ENCODE measurements at places on chromosomes 11 and 22.
A peak's percentile ranks its signal among the peaks of the same experiment; 100 is the strongest.

- no peak for DNase-seq
These were observed 30.9 kb downstream of the PTPRJ start for GRCh38 chr11:48011102-48011797.

GRCh38 chr11:132228746-132229325 lies 858.4 kb downstream of the NTM start:
- no peak for DNase-seq

- no peak for DNase-seq
These were observed 81.7 kb downstream of the BARX2 start for GRCh38 chr11:129457321-129457720.

- DNase-seq, result no peak
These were observed 6.7 kb downstream of the HPX start for GRCh38 chr11:6433998-6434660.

- DNase-seq, result no peak
These were observed 29.1 kb upstream of the BIRC3 start for GRCh38 chr11:102287964-102288724.

- no peak for DNase-seq
These were observed 41.2 kb upstream of the LYVE1 start for GRCh38 chr11:10609636-10610035.

DNA sequence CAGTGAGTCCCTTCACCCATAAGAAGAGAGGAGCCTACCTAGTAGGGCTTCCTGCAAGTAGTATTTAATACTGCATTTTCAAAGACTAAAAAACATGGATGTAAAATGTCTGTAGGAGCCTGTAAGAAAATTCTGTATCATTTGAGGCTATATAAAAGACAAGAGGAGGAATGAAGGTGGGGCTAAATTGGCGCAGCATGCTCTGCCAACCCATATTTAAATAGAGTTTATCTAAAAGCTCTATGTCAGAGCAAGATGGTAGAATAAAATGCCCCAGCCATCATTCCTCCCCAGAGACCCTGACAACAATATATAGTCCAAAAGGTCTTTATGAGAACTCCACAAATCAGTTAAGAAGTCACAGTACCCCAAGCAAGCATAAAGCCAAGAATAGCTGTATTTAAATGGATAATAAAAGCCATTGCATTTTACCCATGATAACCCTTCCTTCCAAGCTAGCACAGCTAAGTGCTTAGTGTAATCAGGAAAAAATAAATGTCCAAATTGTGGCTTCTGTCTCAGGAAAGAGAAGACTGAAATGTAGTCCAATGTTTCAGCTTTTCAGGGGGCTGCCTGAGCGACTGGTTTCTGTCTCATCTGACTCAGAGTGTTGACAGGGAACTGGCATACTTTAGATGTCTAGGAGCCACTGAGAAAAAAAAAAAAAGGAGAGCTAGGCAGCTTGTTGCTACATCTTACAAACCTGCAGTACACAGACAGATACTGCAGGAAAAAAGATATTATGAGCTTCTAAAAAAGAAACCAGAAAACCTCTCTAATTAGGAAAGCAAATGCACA lies 258.6 kb downstream of the METTL15 start:
- no peak for DNase-seq

GRCh38 chr11:36165621-36166397 lies 123.4 kb downstream of the COMMD9 start:
- DNase-seq, result no peak

- DNase-seq, result no peak
These were observed 31.2 kb downstream of the ALG9 start for GRCh38 chr11:111840143-111840542.

DNA sequence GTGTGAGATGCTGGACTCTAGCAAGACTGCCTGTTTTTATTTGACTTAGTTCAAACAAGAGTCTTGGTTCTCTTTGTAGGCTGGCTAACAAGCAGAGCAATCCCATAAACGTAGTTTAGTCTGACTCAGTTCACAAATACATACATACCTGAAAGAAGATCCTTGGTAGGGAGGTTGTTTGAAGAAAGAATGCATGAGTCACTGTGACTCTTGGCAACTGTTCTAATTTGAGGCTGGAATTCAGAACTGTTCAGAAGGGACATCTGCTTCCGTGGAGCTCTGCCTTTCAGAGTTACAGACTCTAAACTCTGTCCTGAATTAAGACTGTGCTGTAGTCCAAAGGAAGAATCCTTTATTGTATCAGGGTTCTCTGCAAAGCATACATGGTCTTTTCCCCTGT lies 32.2 kb downstream of the C2CD3 start:
- no peak for DNase-seq

DNA sequence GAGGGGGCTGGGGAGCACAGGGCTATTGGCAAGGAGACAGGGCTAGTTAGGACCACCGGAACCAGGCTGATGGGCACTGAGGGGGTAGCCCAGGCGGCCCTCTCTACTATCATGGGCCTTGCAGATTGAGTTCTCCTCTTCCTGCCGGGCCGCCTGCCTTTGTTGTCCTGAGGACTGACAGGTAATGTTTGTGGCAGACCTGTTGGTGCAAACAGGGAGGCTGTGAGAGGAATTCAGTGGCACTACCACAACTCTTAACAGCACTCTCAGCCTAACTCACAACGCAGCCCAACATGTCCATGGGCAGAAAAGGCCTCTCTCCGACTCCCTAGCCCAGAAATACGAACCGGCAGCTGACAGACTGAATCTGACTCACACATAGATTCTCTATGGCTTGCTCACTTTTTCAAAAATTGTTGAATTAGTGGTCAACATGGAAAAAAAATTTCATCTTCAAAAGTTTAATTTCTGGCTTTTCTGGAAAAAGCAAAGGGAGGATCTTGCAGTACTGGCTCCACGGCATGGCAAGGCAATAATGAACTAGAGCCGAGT lies 11.4 kb downstream of the KCNJ5 start:
- DNase-seq, result no peak

GRCh38 chr11:124717786-124718651 lies 21.7 kb upstream of the NRGN start:
- no peak for DNase-seq

GRCh38 chr11:36356201-36356600 lies 60.1 kb downstream of the PRR5L start:
- DNase-seq, result no peak

DNA sequence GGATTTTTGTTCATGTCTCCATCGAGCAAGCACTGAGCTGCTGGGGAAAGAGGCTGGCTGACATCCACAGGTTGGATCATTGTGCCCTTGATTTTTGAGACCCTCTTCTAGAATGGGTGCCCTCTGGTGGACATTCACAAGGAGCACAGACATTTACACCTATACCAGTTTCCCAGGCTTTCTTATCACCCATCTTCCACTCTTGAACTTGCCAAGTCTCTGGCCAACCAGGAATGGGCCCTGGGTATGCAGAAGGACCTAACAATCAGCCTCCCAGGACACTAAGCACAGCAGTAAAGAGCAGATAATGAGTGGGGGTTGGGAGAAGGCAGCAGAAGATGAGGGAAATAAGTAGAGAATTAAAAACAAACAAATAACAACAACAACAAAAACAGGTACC lies 5.7 kb upstream of the INTS4 start:
- DNase-seq, result peak; percentile 9

DNA sequence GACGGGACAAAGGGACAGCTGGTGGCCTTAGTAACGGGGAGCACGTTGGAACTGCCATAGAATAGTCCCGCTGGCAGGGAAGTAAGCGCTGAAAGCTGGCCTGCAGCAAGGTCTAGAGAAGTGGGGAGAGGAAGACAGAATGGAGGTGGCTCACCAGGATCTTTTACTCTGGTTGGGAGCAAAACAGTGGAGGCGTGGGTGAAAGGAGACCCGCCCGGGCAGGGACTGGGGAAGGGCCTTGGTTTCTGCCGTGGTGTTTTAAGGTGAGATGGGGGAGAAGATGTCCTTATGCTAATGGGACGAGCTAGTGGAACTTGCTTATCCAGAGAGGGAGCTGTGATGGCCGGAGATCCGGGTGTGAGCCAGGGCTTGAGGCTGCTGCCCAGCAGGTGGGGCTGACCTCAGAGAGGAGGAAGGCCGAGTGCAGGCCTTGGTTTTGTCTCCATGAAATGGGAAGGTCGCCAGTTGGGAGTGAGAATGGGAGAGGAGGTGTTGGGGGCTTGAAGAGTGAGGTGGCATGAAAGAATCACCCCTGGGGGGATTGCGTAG lies 56.4 kb upstream of the CTTN start:
- no peak for DNase-seq

DNA sequence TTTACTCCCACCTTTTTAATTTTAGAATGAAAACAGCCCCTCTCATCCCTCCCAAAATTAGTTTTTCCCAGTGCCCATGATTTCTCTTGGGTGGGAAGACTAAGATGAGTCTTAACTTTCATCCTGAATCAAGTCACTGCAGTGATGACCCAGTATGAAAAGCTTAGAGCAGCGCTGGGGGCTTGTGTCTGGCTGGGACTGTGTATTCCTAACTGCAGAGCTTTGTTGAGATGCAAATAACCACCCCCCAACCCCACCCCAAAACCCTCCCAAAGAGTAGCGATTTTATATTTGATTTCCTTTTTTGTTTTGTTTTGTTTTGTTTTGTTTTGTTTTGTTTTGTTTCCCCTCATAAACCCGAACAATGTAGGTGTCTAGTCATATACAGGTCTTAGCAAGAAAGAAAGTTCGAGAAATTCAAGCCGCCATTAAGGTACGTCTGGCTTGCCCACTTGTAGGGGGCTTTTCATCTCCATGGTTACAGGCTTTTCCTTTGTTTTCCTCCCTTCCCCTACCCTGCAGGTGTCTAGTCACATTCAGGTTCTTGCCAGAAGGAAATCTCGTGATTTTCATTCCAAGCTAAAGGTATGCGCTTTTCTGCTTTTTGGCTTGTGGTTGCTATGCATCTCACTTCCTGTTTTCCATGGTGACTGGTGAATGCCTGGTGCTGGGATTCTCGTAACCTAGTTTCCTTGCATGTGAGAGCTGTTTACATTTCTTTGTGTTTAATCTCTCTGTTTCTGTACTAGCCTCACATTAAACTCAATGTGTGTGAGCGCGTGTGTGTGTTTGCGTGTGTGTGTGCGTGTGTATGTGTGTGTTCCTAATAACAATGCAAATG lies 144.6 kb upstream of the RASSF10 start:
- DNase-seq, result no peak

DNA sequence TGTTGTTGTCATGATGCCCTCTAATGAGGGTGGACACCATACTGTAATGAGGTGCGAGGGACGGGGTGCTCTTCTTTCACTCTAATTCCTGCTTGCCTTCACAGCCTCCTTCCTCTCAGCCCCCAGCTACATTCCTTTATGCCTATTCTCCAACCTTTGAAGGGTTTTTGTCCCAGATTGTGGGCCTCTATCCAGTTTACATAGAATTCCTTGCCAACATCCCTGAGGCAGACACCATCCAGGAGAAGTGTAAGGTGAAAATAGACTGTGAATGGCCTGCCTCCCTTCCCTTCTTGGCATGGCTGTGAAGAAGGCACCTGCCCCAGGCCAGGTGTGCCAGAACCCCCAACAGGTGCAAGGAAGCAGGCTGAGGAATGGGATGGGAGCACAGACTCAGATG lies 122.3 kb downstream of the CHST1 start:
- no peak for DNase-seq

DNA sequence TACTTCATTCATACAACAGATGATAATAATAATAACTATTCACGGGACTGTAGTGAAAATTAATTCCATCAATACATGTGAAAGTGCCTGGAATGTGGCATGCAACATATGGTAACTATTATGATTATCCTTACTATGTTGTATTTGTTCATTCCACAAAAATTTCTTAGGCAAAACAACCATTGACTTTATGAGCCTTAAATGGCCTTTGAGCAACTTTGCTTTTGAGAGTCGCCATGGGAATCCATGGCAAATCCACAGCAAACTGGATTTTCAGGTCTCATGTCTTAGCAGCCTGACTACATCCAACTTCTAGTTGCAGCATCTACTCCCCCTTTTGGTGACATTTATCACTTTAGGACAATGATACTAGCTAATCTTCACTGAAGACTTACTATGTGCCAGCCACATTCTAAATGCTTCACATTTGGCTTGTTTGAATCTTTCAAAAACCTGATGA lies 56.8 kb downstream of the SLC1A2 start:
- no peak for DNase-seq

All from caudate nucleus (tissue), 63 donors.